ENCODE measurements at places on chromosomes 3 and 15.

GRCh38 chr3:58607816-58608215 is 30.6 kb upstream of the FAM107A start:
- DNase-seq, result no peak

DNA sequence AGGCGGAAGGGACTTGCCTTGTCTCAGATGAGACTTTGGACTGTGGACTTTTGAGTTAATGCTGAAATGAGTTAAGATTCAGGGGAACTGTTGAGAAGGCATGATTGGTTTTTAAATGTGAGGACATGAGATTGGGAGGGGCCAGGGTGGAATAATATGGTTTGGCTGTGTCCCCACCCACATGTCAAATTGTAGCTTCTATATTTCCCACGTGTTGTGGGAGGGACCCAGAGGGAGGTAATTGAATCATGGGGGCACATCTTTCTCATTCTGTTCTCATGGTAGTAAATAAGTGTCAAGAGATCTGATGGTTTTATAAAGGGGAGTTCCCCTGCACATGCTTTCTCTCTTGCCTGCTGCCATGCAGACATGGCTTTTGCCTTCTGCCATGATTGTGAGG is 89.2 kb downstream of the CGGBP1 start:
- no peak for DNase-seq

DNA sequence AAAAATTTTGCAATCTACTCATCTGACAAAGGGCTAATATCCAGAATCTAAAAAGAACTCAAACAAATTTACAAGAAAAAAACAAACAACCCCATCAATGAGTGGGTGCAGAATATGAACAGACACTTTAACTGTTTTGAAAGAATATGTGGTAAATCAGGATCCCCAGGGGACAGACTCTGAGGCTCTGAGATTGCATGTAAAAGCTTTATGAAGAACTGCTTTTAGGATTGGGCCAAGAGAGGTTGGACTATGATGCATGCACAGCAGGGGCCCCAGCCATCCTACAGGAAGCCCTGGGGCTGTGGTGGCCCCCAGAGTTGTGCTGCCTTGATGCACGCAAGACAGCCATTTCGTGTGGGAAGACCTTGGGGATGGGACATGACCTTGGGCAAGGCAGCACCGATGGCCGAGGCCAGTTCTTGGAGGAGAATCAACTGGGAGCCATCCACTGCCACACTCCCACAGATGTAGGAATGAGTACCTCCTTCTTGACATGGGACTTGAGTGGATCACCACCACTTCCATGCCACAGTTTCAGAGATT is 298.1 kb upstream of the THBS1 start:
- DNase-seq, result no peak

DNA sequence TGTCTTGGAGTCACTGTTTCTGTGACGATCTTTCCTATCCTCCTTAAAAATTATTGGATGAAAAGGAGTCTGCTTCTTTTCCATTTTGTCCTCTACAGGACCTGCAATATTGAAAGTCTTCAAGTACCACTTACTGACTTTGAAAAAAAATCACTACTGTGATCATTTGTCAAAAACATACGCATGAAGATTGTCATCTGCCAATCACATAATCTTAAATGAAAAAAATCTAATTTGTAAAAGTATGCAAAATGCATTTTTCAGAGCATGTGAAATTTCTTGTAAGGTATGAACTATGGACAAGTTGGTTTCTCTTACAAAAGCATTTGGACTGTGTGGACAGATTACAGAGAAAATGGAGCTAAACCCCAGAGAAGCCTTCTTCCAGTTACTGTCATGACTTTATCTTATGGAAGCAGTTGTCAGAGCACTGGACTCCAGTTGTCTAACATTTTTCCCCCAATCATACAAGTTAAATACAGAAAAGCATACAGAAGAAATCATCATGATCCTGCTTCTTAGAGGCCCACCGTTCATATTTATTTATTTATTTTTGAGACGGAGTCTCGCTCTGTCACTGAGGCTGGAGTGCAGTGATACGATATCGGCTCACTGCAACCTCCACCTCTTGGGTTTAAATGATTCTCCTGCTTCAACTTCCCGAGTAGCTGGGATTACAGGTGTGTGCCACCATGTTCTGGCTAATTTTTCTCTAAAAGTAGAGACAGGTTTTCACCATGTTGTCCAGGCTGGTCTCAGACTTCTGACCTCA is 3.4 kb upstream of the PXK start:
- no peak for DNase-seq

GRCh38 chr3:61422945-61423673 is 138.3 kb upstream of the PTPRG start:
- no peak for DNase-seq

GRCh38 chr15:66027268-66027805 is 158.0 kb downstream of the RAB11A start:
- DNase-seq, result no peak

GRCh38 chr3:123745184-123745855 is 138.8 kb downstream of the MYLK start:
- no peak for DNase-seq

DNA sequence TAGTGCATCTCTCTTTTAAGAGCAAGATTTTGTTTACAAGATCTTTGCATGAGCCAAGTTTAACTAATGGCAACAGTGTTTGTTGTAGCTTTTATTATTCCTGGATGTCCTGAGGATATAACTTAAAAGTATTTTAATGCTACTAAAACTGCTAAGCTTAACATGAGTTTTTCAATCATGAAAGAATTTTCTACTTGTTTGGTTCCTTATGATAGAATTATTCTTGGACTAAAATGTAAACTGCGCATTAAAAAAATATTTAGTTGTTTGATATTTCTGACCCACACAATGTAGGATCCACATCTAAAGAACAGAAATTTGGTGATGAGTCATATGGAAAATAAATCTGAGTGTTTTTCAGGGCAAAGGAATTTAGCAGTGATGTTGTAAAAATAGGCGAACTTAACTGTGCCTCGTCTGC is 70.8 kb downstream of the RAP2B start:
- DNase-seq, result peak; percentile 38
